ENCODE measurements at places on chromosomes 7 and 10.

GRCh38 chr10:32577448-32577847 lies 131.5 kb downstream of the CCDC7 start:
- DNase-seq: no peak

GRCh38 chr10:129288999-129289584 lies 177.9 kb upstream of the MGMT start:
- no peak for DNase-seq

- DNase-seq: no peak
Measured at GRCh38 chr7:148037044-148037443, 553.5 kb upstream of the C7orf33 start.

DNA sequence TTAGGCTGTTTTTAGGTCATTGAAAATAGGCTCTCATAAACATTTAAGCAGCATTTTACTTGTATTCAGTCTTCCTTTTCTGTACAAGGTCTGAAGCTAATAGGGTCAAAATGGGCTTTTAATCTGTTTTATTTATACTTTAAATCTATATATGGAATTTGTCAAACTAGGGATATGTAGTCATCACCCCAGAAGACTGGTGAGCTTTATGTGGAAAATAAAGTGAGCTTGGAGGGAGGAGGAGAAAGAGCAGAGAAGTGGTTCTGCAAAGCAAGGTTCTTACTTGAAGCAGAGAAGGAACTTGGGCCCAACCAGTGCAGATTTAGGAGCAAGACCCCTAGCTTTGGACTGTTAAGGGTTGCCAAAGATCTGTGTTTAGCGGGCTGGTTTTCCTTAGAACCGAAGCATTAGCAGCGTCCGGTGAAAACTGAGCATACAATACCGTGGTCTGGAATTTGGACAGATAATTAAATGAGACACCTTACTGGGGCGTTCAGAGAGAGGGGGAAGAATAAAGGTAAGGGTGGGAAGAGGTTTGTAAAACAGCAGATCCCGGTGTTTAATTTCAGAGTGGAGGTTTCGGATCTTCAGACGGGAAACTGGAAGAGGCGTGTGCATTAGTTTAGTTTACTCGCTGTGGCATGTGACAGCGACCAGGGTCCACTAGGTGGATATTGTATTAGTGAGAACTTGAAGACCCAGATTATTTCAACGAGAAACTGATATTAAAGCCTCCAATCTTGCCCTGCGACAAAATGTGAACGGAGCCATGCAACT lies 2.4 kb downstream of the BAMBI start:
- DNase-seq: no peak
